M059J (cell line): ENCODE measurements at places on chromosomes 12 and 14. TPM values are rescaled to one million over a fixed set of nuclear protein-coding genes. Genes with fewer than 3 reads are reported as not detected.

GRCh38 chr14:67487937-67488893, at the start of gene TMEM229B:
TSS of gene TMEM229B (minus strand) at chr14:67488721. CDS start at chr14:67473923, 14,798 bp downstream.
- DNase-seq, result peak; percentile 69

The YARS2 gene
- 23.9 and 31.9 TPM in 2 replicates for total RNA-seq

DNA sequence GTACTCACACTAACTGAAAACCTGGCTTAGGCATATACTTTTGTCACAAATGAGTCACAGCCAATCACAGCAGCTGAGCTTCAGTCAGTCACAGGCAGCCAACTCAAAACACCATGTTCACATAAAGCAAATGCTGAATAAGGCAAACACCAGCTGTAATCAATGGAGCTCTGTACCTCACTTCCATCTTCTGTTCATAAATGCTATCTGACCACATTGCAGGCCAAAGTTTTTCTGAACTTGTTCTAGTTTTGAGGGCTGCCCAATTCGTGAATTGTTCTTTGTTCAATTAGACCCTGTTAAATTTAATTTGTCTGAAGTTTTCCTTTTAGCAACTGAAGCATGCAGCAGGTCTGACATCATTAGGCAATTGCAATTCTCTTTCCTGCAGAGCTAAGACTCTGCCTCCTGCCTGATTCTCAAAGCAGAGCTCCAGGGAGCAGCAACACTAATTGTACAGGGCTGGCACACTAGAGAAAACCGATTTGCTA, 129.9 kb downstream of the WIF1 start:
- no peak for DNase-seq

DNA sequence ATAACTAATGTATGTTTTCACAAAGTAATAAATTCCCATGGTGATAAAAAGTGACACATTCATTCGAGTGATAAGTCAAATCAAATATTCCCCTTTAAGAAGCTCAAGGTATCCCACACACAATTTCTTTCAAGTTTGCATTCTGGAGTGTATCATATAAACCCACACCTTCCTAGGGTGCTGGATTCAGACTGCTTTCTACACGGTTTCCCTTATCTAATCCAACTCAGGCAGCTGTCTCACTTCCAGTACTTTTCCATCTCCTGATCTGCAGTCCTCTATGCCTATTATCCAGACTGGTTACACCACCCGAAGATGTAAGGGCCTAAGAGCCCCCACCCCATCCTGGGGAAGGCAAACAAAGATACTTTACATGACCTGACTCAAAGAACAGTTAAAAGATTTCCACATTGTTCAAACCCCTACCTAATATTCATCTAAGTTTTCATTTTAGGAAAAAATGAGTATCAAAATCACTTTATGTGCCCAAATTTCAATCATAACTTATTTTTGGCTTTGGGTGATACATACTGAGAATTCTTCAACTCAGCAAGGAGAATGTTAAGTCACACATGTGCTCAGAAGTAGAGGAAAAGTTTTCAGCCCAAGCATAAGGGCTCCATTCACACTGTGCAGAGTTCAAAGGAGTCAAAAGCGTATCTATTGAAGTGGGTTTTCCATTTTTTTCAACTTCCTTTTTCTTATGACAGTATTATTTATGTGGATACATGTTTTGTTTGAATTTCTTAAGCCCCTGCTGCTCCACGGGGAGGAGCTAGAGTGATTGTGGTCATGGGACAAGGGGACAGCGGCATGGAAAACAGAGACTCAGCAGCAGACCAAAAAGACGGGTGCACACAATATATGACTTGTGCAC, 41.8 kb downstream of the CORO1C start:
- DNase-seq, result peak; percentile 52
